ENCODE measurements at places on chromosomes 4 and X. TPM values are rescaled to one million over a fixed set of nuclear protein-coding genes. Genes with fewer than 3 reads are reported as not detected.
A peak's percentile ranks its signal among the peaks of the same experiment; 100 is the strongest.

DNA sequence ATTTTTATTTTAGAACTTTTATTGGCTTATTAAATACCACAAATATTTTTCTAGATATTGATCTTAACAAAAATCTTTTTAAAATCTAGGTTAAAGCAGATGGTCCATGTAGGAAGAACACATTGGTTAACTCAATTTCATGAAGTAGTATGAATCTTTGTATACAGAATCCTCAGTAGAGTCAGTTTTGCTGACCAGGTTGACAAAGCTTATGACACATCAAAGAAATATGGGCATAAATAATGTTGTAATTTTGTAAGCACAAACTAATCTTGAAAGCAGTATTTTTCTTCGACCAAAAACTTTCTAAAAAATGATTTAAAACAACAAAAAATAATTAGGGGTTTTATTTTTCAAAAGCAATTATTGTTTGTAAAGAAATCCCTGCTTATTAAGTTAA, 479.3 kb upstream of the PCDH10 start:
- no peaks in the 10 kb centered on the region for H3K27me3 ChIP-seq
- no peak overlapping the region for H3K4me3 ChIP-seq
- no peak overlapping the region for H3K27ac ChIP-seq
- no peaks in the 10 kb centered on the region for H3K4me1 ChIP-seq

Gene DTHD1
- 12.6 TPM for total RNA-seq

DNA sequence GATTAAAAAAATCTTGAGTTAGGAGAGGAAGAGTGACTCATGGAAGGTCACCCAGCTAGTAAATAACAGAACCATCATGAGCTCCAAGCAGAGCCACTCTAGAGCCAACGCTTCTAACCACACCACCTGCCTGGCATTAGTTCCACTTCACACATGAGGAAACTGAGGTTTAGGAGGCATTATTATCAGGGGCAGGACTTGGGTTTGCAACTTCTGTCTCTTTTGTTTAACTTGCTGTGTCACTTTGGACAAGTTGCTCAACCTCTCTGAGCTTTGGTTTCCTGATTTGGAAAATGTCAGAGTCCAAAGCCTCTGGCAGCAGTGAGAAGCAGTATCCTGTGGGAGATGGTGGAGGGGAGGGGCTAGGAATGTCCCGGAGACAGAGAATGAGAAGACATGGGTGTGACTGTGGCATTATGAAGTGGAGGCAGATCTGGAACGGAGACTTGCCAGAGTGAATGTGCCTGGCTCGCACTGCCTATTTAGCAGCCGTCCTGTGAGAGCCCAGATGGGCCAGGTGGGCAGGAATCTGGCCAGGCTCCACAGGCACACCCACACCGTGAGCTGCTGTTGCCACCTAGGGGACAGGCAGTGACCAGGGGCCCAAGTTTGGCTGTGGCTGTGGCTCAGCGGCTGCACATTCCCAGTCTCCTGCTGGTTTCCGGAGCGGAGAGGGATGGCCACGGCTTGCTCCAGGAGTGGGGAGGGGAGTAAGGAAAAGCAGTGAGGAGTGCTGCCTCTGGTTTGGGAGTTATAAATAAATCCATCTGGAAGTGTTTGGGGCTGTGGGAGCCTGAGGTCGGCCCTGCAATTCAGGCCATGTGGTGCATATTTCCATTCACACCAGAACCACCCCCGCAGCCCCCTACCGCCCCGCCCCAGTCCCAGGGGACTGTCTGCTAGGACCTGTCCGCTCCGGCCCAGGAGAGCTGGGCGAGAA, 93.4 kb downstream of the NHSL2 start:
- no peak overlapping the region for H3K27ac ChIP-seq
- H3K4me1 ChIP-seq, result no peaks in the 10 kb centered on the region
- H3K4me3 ChIP-seq, result no peak overlapping the region

GRCh38 chrX:27996132-27996531, 14.9 kb upstream of the DCAF8L1 start:
- H3K27ac ChIP-seq, result no peak overlapping the region
- H3K27me3 ChIP-seq, result no peaks in the 10 kb centered on the region
- DNase-seq, result no peak

- H3K27ac ChIP-seq, result no peak overlapping the region
- peaks cover 9% of the 10 kb centered on the region for H3K4me1 ChIP-seq
- no peak for DNase-seq
- H3K27me3 ChIP-seq, result no peaks in the 10 kb centered on the region
Measured at GRCh38 chr4:152528060-152528459, 7.8 kb downstream of the FBXW7 start.

GRCh38 chrX:48957827-48958634, 624 bp upstream of the OTUD5 start:
- peak; percentile 97 for DNase-seq
- no peaks in the 10 kb centered on the region for H3K27me3 ChIP-seq
- peaks cover 15% of the 10 kb centered on the region for H3K4me1 ChIP-seq
- peaks cover 8% of the 10 kb centered on the region for H3K36me3 ChIP-seq
- peak overlapping the region; percentile 94 for H3K27ac ChIP-seq

GRCh38 chrX:9606971-9607370, 142.1 kb downstream of the TBL1X start:
- no peaks in the 10 kb centered on the region for H3K4me1 ChIP-seq
- no peaks in the 10 kb centered on the region for H3K36me3 ChIP-seq
- H3K4me3 ChIP-seq, result no peak overlapping the region
- no peak overlapping the region for H3K27ac ChIP-seq

- no peak overlapping the region for H3K27ac ChIP-seq
- no peaks in the 10 kb centered on the region for H3K36me3 ChIP-seq
- no peaks in the 10 kb centered on the region for H3K4me1 ChIP-seq
- H3K4me3 ChIP-seq, result no peak overlapping the region
Measured at GRCh38 chr4:76527666-76528065, 92.6 kb downstream of the SHROOM3 start.

Measured in upper lobe of left lung (tissue), 6 donors.